ENCODE measurements at places on chromosomes 12 and 14. TPM values are rescaled to one million over a fixed set of nuclear protein-coding genes. Genes with fewer than 3 reads are reported as not detected.

- H3K4me3 ChIP-seq: no peak overlapping the region
- no peak for DNase-seq
- H3K4me1 ChIP-seq: peaks cover 30% of the 10 kb centered on the region
- peaks cover 30% of the 10 kb centered on the region for H3K27me3 ChIP-seq
These were observed 22.2 kb downstream of the TMEM30B start for GRCh38 chr14:61258985-61259384.

DNA sequence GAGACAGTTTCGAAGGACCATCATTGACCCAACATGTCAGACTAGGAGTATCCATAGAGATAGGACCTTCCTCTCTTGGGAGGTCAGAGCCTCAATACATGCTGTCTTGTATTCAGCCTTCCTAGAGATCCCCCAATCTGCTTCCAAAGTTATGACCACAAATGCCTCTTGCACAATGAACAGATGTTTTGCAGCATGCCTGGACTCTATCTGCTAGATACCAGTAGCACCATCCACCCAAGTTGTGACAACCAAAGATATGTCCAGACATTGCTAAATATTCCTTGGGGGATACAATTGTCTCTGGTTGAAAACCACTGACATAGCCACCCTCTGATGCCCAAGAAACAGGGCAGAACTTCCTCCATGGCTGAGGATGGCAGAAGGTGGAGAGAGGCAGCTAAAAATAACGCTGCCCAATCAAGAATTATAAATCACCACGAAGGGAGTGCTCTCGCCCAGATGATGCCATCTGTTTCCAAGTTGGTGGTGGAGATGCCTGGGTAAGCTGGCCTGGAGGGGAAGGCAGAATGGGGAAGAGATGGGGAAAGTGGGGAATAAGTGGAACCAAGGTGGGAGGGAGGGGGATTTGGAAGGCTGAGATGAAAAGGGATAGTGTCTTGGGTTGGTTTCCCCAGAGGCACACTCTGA, 42.9 kb upstream of the NOS1 start:
- DNase-seq: no peak
- no peak overlapping the region for H3K4me3 ChIP-seq
- no peak overlapping the region for H3K27ac ChIP-seq
- H3K36me3 ChIP-seq: no peaks in the 10 kb centered on the region

DNA sequence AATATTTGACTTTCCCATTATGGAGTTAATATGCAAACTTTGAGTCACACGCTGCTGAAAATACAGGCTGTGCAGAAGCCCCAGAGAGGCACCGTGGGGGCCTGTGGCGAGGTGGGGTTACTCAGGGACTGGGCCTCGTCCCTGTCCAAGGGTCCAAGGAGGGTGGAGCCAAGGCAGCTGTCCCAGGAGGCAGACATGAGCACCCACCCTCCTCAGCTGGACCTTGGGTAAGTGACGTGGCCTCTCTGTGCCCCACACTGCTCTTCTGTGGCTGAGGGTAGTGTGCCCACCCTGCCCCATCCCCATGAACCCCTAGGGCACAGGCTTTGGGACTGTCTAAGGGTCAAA, 39.4 kb downstream of the FAM222A start:
- H3K27ac ChIP-seq: no peak overlapping the region
- no peaks in the 10 kb centered on the region for H3K27me3 ChIP-seq
- peaks cover 9% of the 10 kb centered on the region for H3K36me3 ChIP-seq
- peaks cover 4% of the 10 kb centered on the region for H3K4me1 ChIP-seq
- H3K4me3 ChIP-seq: no peak overlapping the region
- peak; percentile 3 for DNase-seq

Gene PPP1R13B
- total RNA-seq: 10.3 TPM

GRCh38 chr14:80447392-80447791, 236.1 kb upstream of the DIO2 start:
- H3K4me1 ChIP-seq: peaks cover 15% of the 10 kb centered on the region
- no peak for DNase-seq

DNA sequence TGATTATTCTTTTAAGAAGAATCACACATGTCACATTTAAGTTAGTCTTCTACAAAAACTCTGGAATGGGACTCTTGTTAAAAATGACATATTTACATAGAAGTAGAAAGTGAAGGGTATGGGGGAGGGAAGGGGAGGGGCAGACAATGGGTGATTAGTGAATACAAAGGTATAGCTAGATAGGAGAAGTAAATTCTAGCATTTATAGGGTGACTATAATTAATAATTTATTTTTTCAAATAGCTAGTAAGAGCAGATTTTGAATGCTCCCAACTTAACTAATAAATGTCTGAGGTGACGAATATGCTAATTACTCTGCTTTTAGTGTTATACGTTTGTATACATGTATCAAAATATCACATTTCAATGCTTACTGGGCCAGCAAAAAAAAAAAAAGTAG, 59.4 kb downstream of the BLTP3B start:
- H3K27ac ChIP-seq: no peak overlapping the region
- DNase-seq: no peak
- H3K36me3 ChIP-seq: peaks cover 52% of the 10 kb centered on the region
- H3K4me1 ChIP-seq: no peaks in the 10 kb centered on the region
- no peak overlapping the region for H3K4me3 ChIP-seq
- no peaks in the 10 kb centered on the region for H3K27me3 ChIP-seq

- H3K36me3 ChIP-seq: no peaks in the 10 kb centered on the region
- H3K27ac ChIP-seq: no peak overlapping the region
- H3K4me1 ChIP-seq: no peaks in the 10 kb centered on the region
- H3K27me3 ChIP-seq: no peaks in the 10 kb centered on the region
- DNase-seq: no peak
These were observed 37.9 kb downstream of the KICS2 start for GRCh38 chr12:64184216-64184615.

DNA sequence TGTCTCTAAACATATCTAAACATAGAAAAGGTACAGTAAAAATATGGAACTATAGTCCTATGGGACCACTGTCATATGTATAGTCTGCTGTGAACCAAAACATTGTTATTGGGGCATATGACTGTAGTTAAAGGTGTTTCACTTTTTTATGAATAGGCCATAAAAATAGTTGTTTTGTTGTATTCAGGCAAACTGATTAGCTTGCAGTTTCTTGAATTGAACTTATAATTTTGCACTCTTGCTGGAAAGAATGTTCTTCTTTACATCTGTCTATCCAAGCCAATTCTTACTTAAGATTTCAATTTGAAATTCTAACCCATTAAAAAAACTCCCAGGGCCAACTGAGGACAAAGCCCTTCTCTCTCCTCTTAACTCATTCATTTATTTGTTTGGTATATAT, 234.1 kb downstream of the NOVA1 start:
- H3K36me3 ChIP-seq: no peaks in the 10 kb centered on the region
- H3K4me1 ChIP-seq: no peaks in the 10 kb centered on the region
- no peak overlapping the region for H3K4me3 ChIP-seq

DNA sequence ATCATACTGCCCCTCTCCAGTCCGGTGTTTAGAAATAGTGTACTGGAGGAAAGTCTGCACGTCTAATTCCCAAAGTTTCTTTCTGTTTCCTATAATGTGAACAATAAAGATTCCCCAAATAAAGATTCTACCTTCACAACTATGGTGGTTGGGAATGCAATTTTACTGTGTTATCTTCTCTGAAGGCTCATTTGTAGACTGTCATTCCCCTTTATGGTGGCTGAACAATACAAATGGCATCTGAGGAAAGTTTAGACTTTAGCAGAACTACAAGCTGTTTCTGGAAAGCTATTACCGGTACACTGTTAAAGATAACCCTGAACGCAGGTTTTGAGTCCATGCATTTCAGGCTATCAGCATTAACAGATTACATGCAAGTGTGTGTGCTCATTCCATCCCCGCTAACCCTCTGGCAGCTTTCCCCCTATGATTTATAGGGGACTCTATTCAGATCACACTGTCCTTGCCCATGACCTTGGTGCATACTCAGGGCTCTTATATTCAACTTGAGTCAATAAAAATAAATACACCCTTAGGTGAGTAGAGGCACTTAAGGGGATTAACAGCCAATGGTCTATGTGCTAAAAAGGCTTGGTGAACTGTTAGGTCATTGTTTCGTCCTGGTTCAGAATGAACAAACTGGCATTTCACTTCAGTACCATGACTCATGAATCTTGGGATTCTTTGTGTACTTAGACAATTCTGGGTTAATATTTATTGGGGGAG, 60.7 kb upstream of the PYGL start:
- no peak for DNase-seq
- no peaks in the 10 kb centered on the region for H3K36me3 ChIP-seq
- no peaks in the 10 kb centered on the region for H3K27me3 ChIP-seq
- H3K4me1 ChIP-seq: no peaks in the 10 kb centered on the region
- H3K27ac ChIP-seq: no peak overlapping the region

Gene SLC5A8
- total RNA-seq: 0.07 TPM

Gene KRT78
- not detected for total RNA-seq
